ENCODE measurements at places on chromosomes 2 and 18. TPM values are rescaled to one million over a fixed set of nuclear protein-coding genes. Genes with fewer than 3 reads are reported as not detected.

CNDP1 gene
- 0.15 TPM for total RNA-seq

PARD3B gene
- total RNA-seq: 2.5 TPM

R3HDM1 gene
- 11.1 TPM for total RNA-seq

PDE11A gene
- total RNA-seq: not detected

TLX2 gene
- 0.34 TPM for total RNA-seq
